ENCODE measurements at places on chromosomes 5 and 9.

GRCh38 chr5:119828541-119828940, 199.2 kb downstream of the FAM170A start:
- DNase-seq, result no peak

GRCh38 chr9:137783521-137783920, 94.1 kb upstream of the CACNA1B start:
- no peak for DNase-seq

GRCh38 chr5:140595538-140596300, 31.1 kb downstream of the SLC35A4 start:
- no peak for DNase-seq

- DNase-seq, result no peak
Observed at GRCh38 chr5:173513521-173513991, 102.9 kb downstream of the BOD1 start.

- no peak for DNase-seq
Observed at GRCh38 chr5:67118050-67118620, 78.5 kb downstream of the CD180 start.

GRCh38 chr5:4144411-4145007, 548.9 kb downstream of the IRX1 start:
- DNase-seq, result no peak

GRCh38 chr5:174329738-174330137, 284.2 kb downstream of the NSG2 start:
- no peak for DNase-seq

GRCh38 chr9:97636903-97637302, 3.3 kb downstream of the NCBP1 start:
- no peak for DNase-seq

DNA sequence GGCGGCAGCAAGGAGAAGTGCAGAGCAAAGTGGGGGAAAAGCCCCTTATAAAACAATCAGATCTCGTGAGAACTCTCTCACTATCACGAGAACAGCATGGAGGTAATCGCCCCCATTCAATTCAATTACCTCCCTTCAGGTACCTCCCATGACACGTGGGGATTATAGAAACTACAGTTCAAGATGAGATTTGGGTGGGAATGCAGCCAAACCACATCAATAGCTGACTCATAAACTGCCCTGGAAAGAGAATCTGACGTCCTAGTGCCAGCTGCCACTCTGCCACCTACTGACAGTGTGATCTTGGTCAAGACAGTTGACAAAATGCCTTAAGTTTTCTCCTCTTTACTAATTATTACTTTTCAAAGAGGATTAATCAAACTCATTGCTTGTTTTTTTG, 128.3 kb downstream of the GPBP1 start:
- DNase-seq, result no peak

GRCh38 chr9:18398038-18398437, 75.9 kb upstream of the ADAMTSL1 start:
- DNase-seq, result no peak

- no peak for DNase-seq
Observed at GRCh38 chr9:126979461-126979860, 64.9 kb downstream of the RALGPS1 start.

DNA sequence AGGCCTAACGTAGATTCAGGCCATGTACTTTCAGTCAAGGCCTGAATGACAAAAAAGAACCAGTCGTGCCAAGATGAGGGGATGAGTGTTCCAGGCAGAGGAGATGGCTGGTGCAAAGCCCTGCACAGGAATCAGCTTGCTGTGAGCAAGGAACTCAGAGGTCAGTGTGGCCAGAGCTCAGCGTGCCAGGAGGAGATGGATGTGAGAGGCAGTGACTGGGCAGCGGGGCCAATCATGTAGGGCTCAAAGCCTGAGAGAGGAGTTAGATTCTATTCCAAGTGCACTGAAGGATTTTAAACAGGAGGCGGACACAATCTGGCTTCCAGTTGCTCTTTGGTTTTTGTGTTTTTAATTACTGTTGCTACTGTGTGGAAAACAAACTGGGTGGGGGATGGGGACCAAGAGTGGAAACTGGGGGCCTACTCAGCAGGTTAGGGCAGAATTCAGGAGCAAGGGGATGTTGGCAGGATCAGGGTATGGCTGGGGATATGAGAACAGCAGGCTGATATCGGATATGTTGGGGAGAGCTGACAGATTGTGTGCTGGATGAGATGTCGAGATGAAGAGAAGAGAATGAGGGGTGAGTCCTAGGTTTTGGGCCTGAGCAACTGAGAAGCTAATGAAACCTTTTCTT, 64.3 kb downstream of the ANGPTL2 start:
- DNase-seq, result no peak

GRCh38 chr9:78091731-78092130, 60.1 kb upstream of the GNAQ start:
- DNase-seq, result no peak

GRCh38 chr5:56279979-56280378, 46.8 kb upstream of the ANKRD55 start:
- no peak for DNase-seq

- DNase-seq, result no peak
Observed at GRCh38 chr9:121294151-121294743, 26.3 kb downstream of the GSN start.

- no peak for DNase-seq
Observed at GRCh38 chr9:35675732-35676392, 2.1 kb downstream of the CA9 start.

DNA sequence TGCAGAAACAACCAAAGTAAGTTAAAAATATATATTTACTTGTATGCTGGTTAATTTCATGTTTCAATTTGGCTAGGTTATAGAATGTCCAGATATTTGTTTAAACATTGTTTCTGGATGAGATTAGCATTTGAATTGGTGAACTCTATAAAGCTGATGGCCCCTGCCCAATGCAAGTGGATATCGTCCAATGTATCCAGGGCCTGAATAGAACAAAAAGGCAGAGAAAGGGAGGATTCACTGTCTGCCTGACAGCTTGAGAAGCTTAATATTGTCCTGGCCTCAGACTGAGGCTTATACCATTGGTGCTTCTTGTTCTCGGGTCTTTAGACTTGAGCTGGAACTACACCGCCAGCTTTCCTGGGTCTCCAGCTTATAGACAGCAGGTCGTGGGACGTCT, 446.7 kb upstream of the ACTBL2 start:
- no peak for DNase-seq

GRCh38 chr5:124963236-124963919, 216.9 kb upstream of the ZNF608 start:
- DNase-seq, result no peak

- no peak for DNase-seq
Observed at GRCh38 chr5:116772152-116772501, 197.5 kb upstream of the SEMA6A start.

GRCh38 chr9:117253261-117253660, 161.6 kb downstream of the ASTN2 start:
- no peak for DNase-seq

- DNase-seq, result no peak
Observed at GRCh38 chr5:3394891-3395599, 200.6 kb upstream of the IRX1 start.

- DNase-seq, result no peak
Observed at GRCh38 chr5:176679365-176680225, 32.3 kb downstream of the TSPAN17 start.

- DNase-seq, result no peak
Observed at GRCh38 chr9:126516936-126517832, 96.5 kb upstream of the LMX1B start.

DNA sequence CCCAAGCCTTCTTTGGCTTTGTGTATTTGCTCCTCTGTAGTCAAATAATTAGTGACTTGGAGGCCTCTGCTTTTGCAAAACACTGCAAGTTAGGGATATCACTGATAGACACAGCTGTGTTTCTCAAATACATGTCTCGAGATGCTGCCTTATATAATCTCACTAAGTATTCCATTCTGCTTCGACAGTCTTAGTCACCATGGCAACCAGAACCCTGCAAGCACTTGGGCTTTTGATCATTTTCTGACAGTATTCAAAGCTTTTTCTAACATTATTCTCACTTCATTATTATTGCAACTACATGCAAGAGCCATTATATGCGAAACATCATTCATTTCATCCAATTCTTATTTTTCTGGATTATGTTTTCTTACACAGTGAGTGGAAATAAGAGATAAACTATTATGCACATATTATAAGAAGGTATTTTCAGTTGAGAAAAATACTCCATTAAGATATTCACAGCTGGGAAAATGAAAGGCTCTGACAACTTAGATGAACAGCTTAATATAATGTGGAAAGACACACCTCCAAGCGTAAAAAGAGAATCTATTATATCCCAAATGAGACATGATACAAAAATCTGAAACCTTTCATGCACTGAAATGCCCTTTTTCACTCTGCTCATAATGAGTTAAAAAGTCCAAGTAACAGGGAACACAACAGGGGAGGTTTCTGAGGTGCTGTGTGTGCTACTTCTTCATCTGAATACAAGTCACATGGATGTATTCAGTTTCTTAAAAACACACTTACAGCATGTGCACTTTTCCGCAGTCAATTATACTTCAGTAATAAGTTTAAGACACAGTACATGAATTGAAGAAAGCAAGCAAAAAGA, 93.9 kb downstream of the SCAI start:
- DNase-seq, result no peak

- DNase-seq, result no peak
Observed at GRCh38 chr5:58182287-58182841, 277.5 kb downstream of the PLK2 start.

All from activated CD8-positive, alpha-beta memory T cell treated with anti-CD3 and anti-CD28 coated beads for 1 hour (primary cell).